Body of pancreas (tissue), 4 donors: ENCODE measurements at places on chromosomes 3 and 15. TPM values are rescaled to one million over a fixed set of nuclear protein-coding genes. Genes with fewer than 3 reads are reported as not detected.

The OR5H14 gene
- not detected for total RNA-seq

The HEMK1 gene
- total RNA-seq = 6.7 TPM

The C3orf20 gene
- not detected for total RNA-seq

The TERC gene
- total RNA-seq = 17.8 TPM

The LRRK1 gene
- 12.2 TPM for total RNA-seq

The RAD51 gene
- total RNA-seq = not detected

The ATP13A4 gene
- 7.9 TPM for total RNA-seq

The VIPR1 gene
- total RNA-seq = 10.6 TPM

GRCh38 chr3:23938688-23939087 is 6.4 kb upstream of the NR1D2 start:
- DNase-seq = no peak
- no peaks in the 10 kb centered on the region for H3K27me3 ChIP-seq
- no peaks in the 10 kb centered on the region for H3K36me3 ChIP-seq
- H3K4me1 ChIP-seq = no peaks in the 10 kb centered on the region
- H3K4me3 ChIP-seq = no peak overlapping the region
- H3K27ac ChIP-seq = no peak overlapping the region

GRCh38 chr3:188309437-188310269 is 155.7 kb downstream of the LPP start:
- H3K4me3 ChIP-seq = no peak overlapping the region
- H3K36me3 ChIP-seq = no peaks in the 10 kb centered on the region

GRCh38 chr15:74386496-74387140 is 19.2 kb upstream of the CYP11A1 start:
- no peaks in the 10 kb centered on the region for H3K27me3 ChIP-seq
- H3K4me3 ChIP-seq = no peak overlapping the region
- no peaks in the 10 kb centered on the region for H3K36me3 ChIP-seq

- no peak for DNase-seq
- H3K27me3 ChIP-seq = peaks cover 5% of the 10 kb centered on the region
- H3K4me3 ChIP-seq = no peak overlapping the region
- peaks cover 8% of the 10 kb centered on the region for H3K4me1 ChIP-seq
Measured at GRCh38 chr3:185818267-185818875, 6.5 kb downstream of the IGF2BP2 start.

- no peak overlapping the region for H3K4me3 ChIP-seq
- no peaks in the 10 kb centered on the region for H3K27me3 ChIP-seq
- peaks cover 69% of the 10 kb centered on the region for H3K4me1 ChIP-seq
- H3K36me3 ChIP-seq = no peaks in the 10 kb centered on the region
- peak; percentile 61 for DNase-seq
- H3K27ac ChIP-seq = peak overlapping the region; percentile 78
Measured at GRCh38 chr15:64072812-64073211, 20.8 kb downstream of the CIAO2A start.

DNA sequence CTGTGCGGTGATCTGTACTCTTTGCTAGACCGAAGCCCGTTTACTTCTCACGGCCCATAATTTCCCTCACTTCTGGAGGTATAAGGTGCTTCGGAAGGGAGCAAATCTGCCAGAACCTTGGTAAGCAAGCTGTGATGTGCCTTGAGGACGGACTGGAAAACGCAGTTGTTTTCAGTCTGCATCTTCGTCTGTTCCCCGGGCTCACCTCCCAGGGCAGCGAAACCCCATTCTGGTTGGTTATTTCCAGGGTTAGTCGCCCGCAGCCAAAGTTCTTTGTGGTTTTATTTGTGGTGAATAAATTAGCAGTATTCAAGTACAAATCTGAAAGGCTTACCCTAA is 401 bp downstream of the RAMAC start:
- peaks cover 20% of the 10 kb centered on the region for H3K4me1 ChIP-seq
- peak overlapping the region; percentile 85 for H3K4me3 ChIP-seq
- peak overlapping the region; percentile 83 for H3K27ac ChIP-seq
- H3K27me3 ChIP-seq = no peaks in the 10 kb centered on the region
- DNase-seq = no peak

- H3K27ac ChIP-seq = no peak overlapping the region
- H3K27me3 ChIP-seq = no peaks in the 10 kb centered on the region
- H3K4me3 ChIP-seq = no peak overlapping the region
- H3K36me3 ChIP-seq = no peaks in the 10 kb centered on the region
Measured at GRCh38 chr3:100141586-100141985, 27.3 kb upstream of the FILIP1L start.

- peak; percentile 60 for DNase-seq
- peaks cover 15% of the 10 kb centered on the region for H3K4me1 ChIP-seq
- H3K27ac ChIP-seq = no peak overlapping the region
Measured at GRCh38 chr3:40690749-40691451, 166.1 kb downstream of the ZNF621 start.

GRCh38 chr3:169457807-169458697 is 205.5 kb downstream of the MECOM start:
- no peak overlapping the region for H3K4me3 ChIP-seq
- DNase-seq = no peak
- H3K27ac ChIP-seq = no peak overlapping the region
- peaks cover 41% of the 10 kb centered on the region for H3K4me1 ChIP-seq

GRCh38 chr3:44612678-44613077 is 12.2 kb upstream of the ZNF197 start:
- H3K4me1 ChIP-seq = no peaks in the 10 kb centered on the region
- H3K27ac ChIP-seq = no peak overlapping the region
- no peak for DNase-seq
- H3K27me3 ChIP-seq = no peaks in the 10 kb centered on the region
- no peak overlapping the region for H3K4me3 ChIP-seq

- H3K27me3 ChIP-seq = no peaks in the 10 kb centered on the region
- H3K4me3 ChIP-seq = no peak overlapping the region
- peak; percentile 23 for DNase-seq
- H3K27ac ChIP-seq = no peak overlapping the region
- no peaks in the 10 kb centered on the region for H3K36me3 ChIP-seq
- H3K4me1 ChIP-seq = peaks cover 33% of the 10 kb centered on the region
Measured at GRCh38 chr3:8441969-8442559, 59.6 kb upstream of the LMCD1 start.

- H3K27me3 ChIP-seq = no peaks in the 10 kb centered on the region
- H3K4me1 ChIP-seq = peaks cover 36% of the 10 kb centered on the region
- no peak overlapping the region for H3K27ac ChIP-seq
Measured at GRCh38 chr3:156691920-156692319, 17.5 kb downstream of the TIPARP start.

DNA sequence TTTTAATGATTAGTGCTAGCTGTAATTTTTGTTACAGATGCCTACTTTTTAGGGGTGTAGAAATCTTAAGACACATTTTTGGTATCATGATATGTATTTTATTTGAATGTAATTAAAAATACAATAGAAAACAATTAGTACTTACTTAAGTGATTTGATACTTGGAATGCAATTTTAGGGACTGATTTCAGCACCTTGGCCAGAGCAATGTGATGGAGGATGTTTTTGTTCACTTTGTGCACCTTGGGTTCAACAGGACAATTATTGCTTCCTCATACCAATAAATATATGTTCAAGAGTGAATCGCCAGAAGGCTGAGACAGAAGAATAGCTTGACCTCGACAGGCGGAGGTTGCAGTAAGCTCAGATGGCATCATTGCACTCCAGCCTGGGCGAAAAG is 22.3 kb downstream of the GMNC start:
- DNase-seq = no peak
- H3K27ac ChIP-seq = no peak overlapping the region
- no peak overlapping the region for H3K4me3 ChIP-seq
- H3K4me1 ChIP-seq = no peaks in the 10 kb centered on the region
- no peaks in the 10 kb centered on the region for H3K36me3 ChIP-seq

DNA sequence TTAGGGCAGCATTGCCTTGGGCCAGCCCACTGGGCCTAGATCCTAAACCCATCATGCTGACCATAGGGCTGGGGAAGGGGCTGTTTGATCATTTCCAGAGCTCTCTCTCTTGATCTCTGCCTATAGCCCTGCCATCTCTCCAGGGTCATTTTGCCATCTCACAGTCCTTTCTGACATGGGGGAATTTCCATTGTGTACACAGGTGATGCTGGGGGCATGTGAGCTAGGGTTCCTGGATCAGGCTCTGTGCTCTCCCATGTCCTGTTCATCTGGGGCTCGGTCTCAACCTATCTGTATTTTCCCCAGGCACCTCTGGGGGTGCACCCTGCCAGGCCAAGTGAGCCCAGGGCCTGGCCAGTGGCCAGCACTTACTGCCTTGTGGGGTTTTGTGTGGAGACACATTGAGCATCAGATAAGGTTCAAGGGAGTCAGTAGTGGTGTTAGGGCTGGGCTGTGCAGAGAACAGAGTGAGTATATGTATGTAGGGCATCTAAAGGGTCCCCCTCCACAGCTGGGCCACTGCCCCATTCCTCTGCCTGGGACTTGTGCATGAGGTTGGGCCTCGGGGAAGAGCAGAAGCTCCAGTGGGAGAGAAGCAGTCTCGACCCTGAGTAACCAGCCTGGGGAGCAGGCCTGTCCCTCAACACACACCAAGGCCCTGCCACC is 25.7 kb upstream of the APEH start:
- H3K27me3 ChIP-seq = no peaks in the 10 kb centered on the region
- H3K4me1 ChIP-seq = peaks cover 18% of the 10 kb centered on the region
- no peak overlapping the region for H3K4me3 ChIP-seq
- no peaks in the 10 kb centered on the region for H3K36me3 ChIP-seq
- no peak overlapping the region for H3K27ac ChIP-seq

- no peaks in the 10 kb centered on the region for H3K4me1 ChIP-seq
- H3K27me3 ChIP-seq = no peaks in the 10 kb centered on the region
- H3K4me3 ChIP-seq = no peak overlapping the region
- peak; percentile 51 for DNase-seq
Measured at GRCh38 chr15:49421991-49422390, 1.1 kb upstream of the FGF7 start.

- H3K27me3 ChIP-seq = no peaks in the 10 kb centered on the region
- H3K36me3 ChIP-seq = no peaks in the 10 kb centered on the region
- H3K27ac ChIP-seq = no peak overlapping the region
- no peak for DNase-seq
Measured at GRCh38 chr15:79505956-79506355, 73.8 kb downstream of the MINAR1 start.

GRCh38 chr15:93954985-93955571 is 276.3 kb upstream of the MCTP2 start:
- no peaks in the 10 kb centered on the region for H3K27me3 ChIP-seq
- no peaks in the 10 kb centered on the region for H3K4me1 ChIP-seq
- no peak overlapping the region for H3K27ac ChIP-seq
- H3K4me3 ChIP-seq = no peak overlapping the region
- no peaks in the 10 kb centered on the region for H3K36me3 ChIP-seq

GRCh38 chr3:106688464-106688863 is 688.8 kb upstream of the CCDC54 start:
- no peaks in the 10 kb centered on the region for H3K4me1 ChIP-seq
- no peak overlapping the region for H3K4me3 ChIP-seq
- no peaks in the 10 kb centered on the region for H3K27me3 ChIP-seq
- no peak overlapping the region for H3K27ac ChIP-seq

GRCh38 chr3:159301961-159302360 is 500.1 kb downstream of the MFSD1 start:
- DNase-seq = no peak
- no peaks in the 10 kb centered on the region for H3K36me3 ChIP-seq
- H3K4me1 ChIP-seq = no peaks in the 10 kb centered on the region
- no peaks in the 10 kb centered on the region for H3K27me3 ChIP-seq
- no peak overlapping the region for H3K4me3 ChIP-seq

DNA sequence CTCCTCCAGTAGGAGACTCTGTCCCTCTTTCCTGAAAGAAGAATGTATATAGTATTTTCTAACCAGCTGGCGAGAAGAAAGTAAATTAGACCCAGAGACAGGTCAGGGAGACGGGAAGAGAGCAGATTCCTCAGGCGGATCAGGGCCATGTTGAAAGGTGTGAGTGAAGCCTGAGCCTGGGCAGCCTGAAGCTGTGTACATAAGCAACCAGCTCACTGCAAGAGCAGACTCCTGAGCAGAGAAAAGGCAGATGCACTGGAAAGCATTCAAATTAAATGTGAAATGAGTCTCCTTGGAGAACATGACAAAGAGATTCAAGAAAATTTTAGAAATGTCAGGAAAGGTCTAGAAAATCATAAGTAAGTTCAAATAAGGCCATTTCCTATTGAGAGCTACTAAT is 165.8 kb downstream of the GOLIM4 start:
- no peak overlapping the region for H3K4me3 ChIP-seq
- H3K36me3 ChIP-seq = no peaks in the 10 kb centered on the region
- no peak overlapping the region for H3K27ac ChIP-seq

DNA sequence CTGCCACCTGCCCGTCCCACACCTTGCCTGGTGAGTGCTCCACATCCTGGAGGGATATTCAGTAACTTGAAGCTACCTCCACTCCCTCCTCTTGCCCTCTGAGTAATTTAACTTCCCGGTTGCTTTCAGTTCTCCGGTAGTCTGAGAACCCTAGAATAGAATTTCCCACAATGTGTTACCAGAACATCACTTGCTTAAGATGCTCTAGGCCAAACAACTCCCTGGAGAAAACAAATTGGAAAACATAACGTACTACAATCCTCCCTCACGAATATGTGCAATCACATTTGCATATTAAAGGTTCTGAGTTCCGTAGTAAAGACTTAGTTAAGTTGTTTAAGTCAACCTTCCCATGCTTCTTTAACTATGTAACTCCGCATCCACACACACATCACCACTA is 44.8 kb downstream of the SLCO2A1 start:
- no peaks in the 10 kb centered on the region for H3K36me3 ChIP-seq
- H3K4me3 ChIP-seq = no peak overlapping the region
- no peak overlapping the region for H3K27ac ChIP-seq
- no peaks in the 10 kb centered on the region for H3K4me1 ChIP-seq
- no peaks in the 10 kb centered on the region for H3K27me3 ChIP-seq

GRCh38 chr3:9944271-9944670 is 7.9 kb downstream of the PRRT3 start:
- no peaks in the 10 kb centered on the region for H3K27me3 ChIP-seq
- DNase-seq = no peak
- H3K4me1 ChIP-seq = peaks cover 22% of the 10 kb centered on the region
- H3K4me3 ChIP-seq = no peak overlapping the region
- no peak overlapping the region for H3K27ac ChIP-seq

DNA sequence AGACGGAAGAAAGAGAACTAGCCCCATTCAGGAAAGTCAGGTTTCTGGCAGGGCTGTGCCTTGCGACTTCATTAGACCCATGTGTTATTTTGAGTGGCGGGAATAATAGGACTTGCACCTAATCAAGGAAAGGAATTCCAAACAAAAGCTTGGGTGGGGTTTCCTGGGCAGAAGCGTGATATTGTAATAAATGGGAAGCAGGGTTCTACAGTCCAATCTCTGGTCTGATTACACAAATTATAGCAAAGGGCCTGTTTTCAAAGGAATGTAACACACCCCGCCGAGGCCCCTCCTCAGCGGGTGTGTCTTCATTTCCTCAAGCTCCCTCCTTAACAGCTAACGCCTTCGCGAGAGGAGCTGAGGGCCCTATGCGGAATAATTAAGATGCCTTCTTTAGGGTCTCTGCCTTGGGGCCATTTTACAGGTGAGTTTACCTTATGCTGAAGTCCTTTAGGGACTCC is 396.0 kb upstream of the C2CD4B start:
- H3K4me1 ChIP-seq = no peaks in the 10 kb centered on the region
- H3K4me3 ChIP-seq = no peak overlapping the region
- H3K27me3 ChIP-seq = no peaks in the 10 kb centered on the region
- H3K27ac ChIP-seq = no peak overlapping the region

- no peak overlapping the region for H3K27ac ChIP-seq
- H3K27me3 ChIP-seq = no peaks in the 10 kb centered on the region
- H3K36me3 ChIP-seq = no peaks in the 10 kb centered on the region
- H3K4me3 ChIP-seq = no peak overlapping the region
- DNase-seq = no peak
Measured at GRCh38 chr3:50657816-50658215, 16.9 kb upstream of the DOCK3 start.
